Activated T-cell treated with anti-CD3 and anti-CD28 coated beads, Interleukin-2, amount 50 U/mL, for 72 hours (primary cell): ENCODE measurements at places on chromosomes 1 and 21. TPM values are rescaled to one million over a fixed set of nuclear protein-coding genes. Genes with fewer than 3 reads are reported as not detected.

NPPB gene
- total RNA-seq = not detected

CCDC185 gene
- not detected for total RNA-seq

HLCS gene
- 33.7 TPM for total RNA-seq

OR2T10 gene
- not detected for total RNA-seq

MLLT11 gene
- total RNA-seq = 5.3 TPM

CYYR1 gene
- not detected for total RNA-seq

STX12 gene
- 24.7 TPM for total RNA-seq

GLMN gene
- 22.3 TPM for total RNA-seq

C1orf35 gene
- 27.3 TPM for total RNA-seq

ZMYM1 gene
- 3.8 TPM for total RNA-seq

PRDX1 gene
- 146 TPM for total RNA-seq

MRPL39 gene
- 50.9 TPM for total RNA-seq

SH3D21 gene
- total RNA-seq = 16.3 TPM

SPATA1 gene
- total RNA-seq = 2.3 TPM

CTBS gene
- total RNA-seq = 27.2 TPM

CDKN2C gene
- total RNA-seq = 11.2 TPM

KLHDC9 gene
- 7.1 TPM for total RNA-seq

ARHGEF16 gene
- not detected for total RNA-seq

SPATA46 gene
- not detected for total RNA-seq

ZNF697 gene
- total RNA-seq = 0.26 TPM

LRRN2 gene
- not detected for total RNA-seq

SLC9C2 gene
- total RNA-seq = not detected

CERS2 gene
- 184 TPM for total RNA-seq

COL6A1 gene
- 1.7 TPM for total RNA-seq

CALML6 gene
- 1.8 TPM for total RNA-seq

GPR3 gene
- 0.91 TPM for total RNA-seq

ADAM30 gene
- not detected for total RNA-seq

NEXN gene
- total RNA-seq = 1.1 TPM

GBP5 gene
- 135 TPM for total RNA-seq

L1TD1 gene
- total RNA-seq = not detected

KRTAP11-1 gene
- total RNA-seq = not detected

TMPRSS2 gene
- not detected for total RNA-seq

BNIPL gene
- 2.8 TPM for total RNA-seq

AGTRAP gene
- 13.4 TPM for total RNA-seq

OR2L2 gene
- total RNA-seq = 0.12 TPM

TRIM17 gene
- total RNA-seq = 1.6 TPM

SH2D5 gene
- total RNA-seq = 0.09 TPM

EVI5 gene
- 40.1 TPM for total RNA-seq
